Myocyte (in vitro differentiated cells): ENCODE measurements at places on chromosomes 3 and 15. TPM values are rescaled to one million over a fixed set of nuclear protein-coding genes. Genes with fewer than 3 reads are reported as not detected.

GRCh38 chr3:183377307-183377959 is 51.0 kb downstream of the MCF2L2 start:
- DNase-seq: no peak

TRPM1 gene
- total RNA-seq: not detected in 2 replicates

ABI3BP gene
- 76.1 and 97.0 TPM in 2 replicates for total RNA-seq

WDR49 gene
- 0.62 TPM in 1 of 2 replicates, not detected in the other for total RNA-seq
